CD4-positive, alpha-beta T cell (primary cell): ENCODE measurements at places on chromosomes 12 and 14. TPM values are rescaled to one million over a fixed set of nuclear protein-coding genes. Genes with fewer than 3 reads are reported as not detected.

DNA sequence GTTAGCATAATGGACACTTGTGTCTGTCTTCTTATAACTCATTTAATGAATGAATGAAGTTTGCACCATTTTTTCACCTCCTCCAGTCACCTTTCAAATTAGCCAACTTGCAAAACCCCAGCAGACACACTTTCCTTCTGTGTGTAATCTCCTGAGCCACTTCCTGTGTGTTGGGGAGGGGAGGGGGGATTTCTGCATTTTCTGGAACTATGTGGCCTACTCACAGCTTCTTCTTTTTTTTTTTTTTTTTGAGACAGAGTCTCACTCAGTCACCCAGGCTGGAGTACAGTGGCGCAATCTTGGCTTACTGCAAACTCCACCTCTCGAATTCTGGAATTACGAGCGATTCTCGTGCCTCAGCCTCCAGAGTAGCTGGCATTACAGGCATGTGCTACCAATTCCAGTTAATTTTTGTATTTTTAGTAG is 4.1 kb upstream of the SERPINA1 start:
- H3K36me3 ChIP-seq, result no peaks in the 10 kb centered on the region
- no peak overlapping the region for H3K27ac ChIP-seq
- no peaks in the 10 kb centered on the region for H3K27me3 ChIP-seq
- DNase-seq, result no peak

DNA sequence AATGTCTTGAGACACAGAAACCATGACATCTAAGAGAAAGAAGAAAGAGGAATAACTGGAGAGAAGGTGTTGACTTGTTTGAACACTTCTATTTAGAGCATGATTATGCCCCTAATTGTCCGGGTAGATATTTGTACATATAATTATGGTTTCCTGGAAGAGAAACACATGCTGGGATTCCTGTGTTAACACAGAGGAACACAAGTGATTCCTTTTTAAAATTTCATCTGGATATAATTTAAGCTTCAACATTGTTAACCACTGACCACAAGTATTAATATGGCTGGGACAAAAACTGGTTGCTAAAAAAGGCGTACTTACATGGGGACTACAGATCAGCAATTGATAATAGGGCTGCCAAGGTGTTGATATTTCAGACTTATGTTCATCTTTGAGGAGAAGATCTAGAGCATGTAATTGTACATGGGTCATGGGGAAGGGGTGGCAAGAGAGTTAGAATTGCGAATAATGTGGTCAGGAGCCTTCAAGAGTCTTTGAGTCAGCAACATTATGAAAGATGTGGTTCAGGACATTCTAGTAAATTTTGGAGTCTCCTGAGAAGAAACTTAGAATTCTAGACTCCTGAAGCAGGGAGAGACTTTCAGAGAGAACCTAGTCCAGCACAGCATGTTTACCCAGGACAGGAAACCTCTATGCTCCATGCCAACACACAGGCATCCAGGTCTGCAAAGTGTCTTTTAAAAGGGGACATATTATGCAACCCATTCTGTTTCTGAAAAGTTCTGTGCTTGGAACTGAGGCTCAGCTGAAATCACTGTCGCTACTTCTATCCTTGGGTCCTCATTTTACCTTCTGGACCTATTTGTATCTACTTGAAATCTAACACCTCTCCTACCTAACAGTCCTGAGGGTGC is 56.5 kb downstream of the SLC38A1 start:
- no peak for DNase-seq
- H3K4me1 ChIP-seq, result peaks cover 65% of the 10 kb centered on the region
- H3K36me3 ChIP-seq, result peaks cover 34% of the 10 kb centered on the region
- no peak overlapping the region for H3K4me3 ChIP-seq
- no peaks in the 10 kb centered on the region for H3K27me3 ChIP-seq

DNA sequence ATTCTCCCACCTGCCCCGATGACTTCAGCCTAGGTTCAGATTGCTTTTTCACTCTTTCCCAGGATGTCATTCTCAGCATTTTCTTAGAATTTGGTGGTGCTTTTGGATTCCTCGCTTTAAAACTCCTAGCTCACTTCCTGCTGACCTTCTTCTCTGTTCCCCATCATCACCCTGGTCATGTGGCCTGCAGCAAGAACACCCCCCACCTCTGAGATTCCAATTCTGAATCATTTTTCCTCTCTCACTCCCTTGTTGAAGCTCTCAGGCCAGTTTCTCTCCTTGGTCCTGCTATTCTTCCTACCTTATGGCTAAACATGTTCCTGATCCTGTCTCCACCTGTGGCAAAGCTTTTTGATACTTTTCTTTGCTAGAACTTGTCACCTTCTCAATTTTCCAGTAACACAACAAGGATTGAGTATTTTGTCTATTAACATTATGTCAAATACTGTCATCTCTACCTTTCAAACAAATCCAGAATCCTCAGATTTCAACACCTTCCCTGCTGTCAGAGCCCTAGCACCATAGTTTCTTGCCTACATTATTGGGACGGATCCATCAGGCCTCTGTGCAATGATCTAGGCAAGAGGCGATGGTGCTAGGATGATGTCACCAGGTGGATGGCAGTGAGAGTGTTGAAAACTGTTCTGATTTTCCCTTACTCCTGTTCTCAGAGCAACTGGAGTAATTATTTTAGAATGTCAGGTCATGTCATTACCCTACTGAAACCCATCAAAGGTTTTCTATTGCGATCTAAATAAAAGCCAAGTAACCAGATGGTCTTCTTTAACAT is 233.7 kb downstream of the MON2 start:
- no peak for DNase-seq
- H3K27ac ChIP-seq, result no peak overlapping the region

- no peaks in the 10 kb centered on the region for H3K36me3 ChIP-seq
- H3K4me1 ChIP-seq, result peaks cover 7% of the 10 kb centered on the region
- no peak overlapping the region for H3K27ac ChIP-seq
- no peak for DNase-seq
These were observed 19.3 kb downstream of the CCDC62 start for GRCh38 chr12:122793685-122794106.

DNA sequence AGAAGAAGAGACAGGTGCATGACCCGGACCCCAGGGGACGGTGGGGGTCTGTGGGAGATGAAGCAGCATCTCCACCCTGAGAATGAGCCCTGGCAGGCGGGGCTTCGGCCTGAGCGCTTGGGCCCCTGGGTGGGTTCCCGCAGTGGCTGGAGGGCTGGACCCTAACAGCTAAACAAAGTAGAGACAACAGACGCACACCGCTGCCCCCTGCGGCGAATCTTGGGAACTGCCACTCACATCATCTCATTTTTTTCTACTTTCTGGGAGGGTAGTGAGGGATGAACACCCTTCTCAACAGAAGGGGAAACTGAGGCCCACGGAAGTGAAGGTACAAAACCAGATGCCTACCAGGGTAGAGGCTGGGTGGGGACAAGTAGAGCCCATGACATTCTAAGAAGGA is 104.7 kb downstream of the RFLNA start:
- no peaks in the 10 kb centered on the region for H3K27me3 ChIP-seq
- H3K4me1 ChIP-seq, result no peaks in the 10 kb centered on the region
- peaks cover 62% of the 10 kb centered on the region for H3K36me3 ChIP-seq
- peak; percentile 18 for DNase-seq
- no peak overlapping the region for H3K27ac ChIP-seq
- H3K4me3 ChIP-seq, result no peak overlapping the region

DNA sequence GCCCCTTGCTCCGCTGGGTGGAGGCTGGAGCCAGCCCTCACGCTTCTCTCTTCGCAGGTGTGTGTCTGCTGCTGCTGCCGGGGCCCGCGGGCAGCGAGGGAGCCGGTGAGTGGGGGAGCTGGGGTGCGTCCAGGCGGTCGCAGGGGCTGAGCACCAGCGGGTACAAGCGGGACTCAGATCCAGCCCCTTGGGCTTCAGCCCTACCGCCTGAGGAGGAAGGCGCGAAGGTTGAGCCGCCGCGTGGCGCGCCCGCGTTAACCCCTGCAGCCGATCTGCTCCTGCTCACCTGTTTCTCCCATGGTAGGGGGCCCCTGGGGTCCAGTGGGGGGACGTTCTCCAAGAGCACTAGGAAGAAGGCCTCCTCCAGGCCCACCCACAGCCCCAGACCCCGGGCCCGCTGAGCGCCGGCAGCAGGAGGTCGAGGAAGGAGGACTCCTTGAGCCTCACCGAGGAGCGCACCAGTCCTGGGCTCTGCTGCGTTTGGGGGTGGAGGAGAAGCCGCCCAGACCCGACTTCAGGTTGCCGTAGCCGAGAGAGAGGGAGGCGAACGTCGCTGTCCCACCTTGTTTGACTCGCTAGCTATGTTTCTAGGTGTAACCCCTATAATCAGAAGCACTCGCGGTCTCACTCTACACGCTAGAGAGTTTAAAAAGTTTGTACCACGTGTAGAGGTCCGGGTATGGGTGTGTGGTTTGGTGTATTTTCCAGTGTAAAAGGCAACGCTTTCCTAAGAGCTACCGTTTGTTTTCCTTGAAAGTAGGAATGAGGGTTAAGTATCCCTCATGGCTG is 834 bp downstream of the COCH start:
- peak overlapping the region; percentile 53 for H3K4me3 ChIP-seq
- H3K27me3 ChIP-seq, result peaks cover 34% of the 10 kb centered on the region
- no peak for DNase-seq

DNA sequence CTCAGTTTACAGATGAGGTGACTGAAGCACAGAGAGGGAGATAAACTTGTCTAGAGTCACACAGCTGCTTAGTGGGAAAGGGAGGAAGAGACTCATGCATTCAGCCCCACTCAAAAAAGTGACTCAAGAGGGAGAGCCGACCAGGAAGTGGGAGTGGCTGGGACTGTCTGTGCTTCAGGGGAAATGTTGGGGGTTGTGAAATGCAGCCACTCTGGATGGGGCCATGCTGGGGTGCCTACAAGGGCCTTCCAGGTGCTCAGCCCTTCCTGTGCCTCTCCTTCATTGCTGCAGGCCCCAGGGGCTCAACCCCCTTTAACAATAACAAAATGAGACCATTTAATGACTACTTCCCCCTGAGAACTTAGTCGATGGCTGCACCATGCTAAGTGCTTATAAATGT is 41.8 kb downstream of the CACNA1C start:
- no peak overlapping the region for H3K27ac ChIP-seq
- no peak overlapping the region for H3K4me3 ChIP-seq
- H3K27me3 ChIP-seq, result no peaks in the 10 kb centered on the region
- H3K4me1 ChIP-seq, result no peaks in the 10 kb centered on the region
- no peak for DNase-seq

- no peak for DNase-seq
- H3K36me3 ChIP-seq, result no peaks in the 10 kb centered on the region
- H3K4me1 ChIP-seq, result no peaks in the 10 kb centered on the region
- H3K4me3 ChIP-seq, result no peak overlapping the region
- no peak overlapping the region for H3K27ac ChIP-seq
These were observed 163.4 kb downstream of the GARIN6 start for GRCh38 chr12:99810718-99811593.

DNA sequence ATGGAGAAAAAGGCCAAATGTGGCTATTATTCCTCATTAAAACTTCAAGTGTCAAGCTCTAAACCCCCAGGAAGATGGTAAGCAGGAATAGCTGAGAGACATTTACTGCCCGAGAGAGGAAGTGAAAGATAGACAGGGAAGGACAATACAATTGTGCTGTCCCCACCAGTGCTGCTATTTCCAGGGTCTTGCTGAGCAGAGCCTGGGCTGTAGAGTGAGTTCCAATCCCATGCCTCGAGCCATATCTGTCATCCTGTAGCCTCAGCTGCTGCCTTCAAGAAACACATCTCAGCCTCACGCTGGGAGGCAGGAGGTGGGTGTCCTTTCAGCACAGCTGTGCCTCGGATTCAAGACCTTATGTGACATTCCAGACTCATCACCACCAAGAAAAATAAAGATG is 114.0 kb downstream of the RPAP3 start:
- H3K27ac ChIP-seq, result no peak overlapping the region
- no peaks in the 10 kb centered on the region for H3K4me1 ChIP-seq
- no peak for DNase-seq
- H3K36me3 ChIP-seq, result no peaks in the 10 kb centered on the region
- no peak overlapping the region for H3K4me3 ChIP-seq

- no peak overlapping the region for H3K27ac ChIP-seq
- no peaks in the 10 kb centered on the region for H3K4me1 ChIP-seq
- H3K36me3 ChIP-seq, result no peaks in the 10 kb centered on the region
- no peak overlapping the region for H3K4me3 ChIP-seq
- no peaks in the 10 kb centered on the region for H3K27me3 ChIP-seq
These were observed 128.8 kb downstream of the CCDC60 start for GRCh38 chr12:119463211-119463926.

GRCh38 chr12:3727354-3727753 is 25.6 kb downstream of the CRACR2A start:
- H3K27me3 ChIP-seq, result no peaks in the 10 kb centered on the region
- H3K27ac ChIP-seq, result peak overlapping the region; percentile 16
- no peak overlapping the region for H3K4me3 ChIP-seq
- no peak for DNase-seq
- H3K4me1 ChIP-seq, result peaks cover 20% of the 10 kb centered on the region
- peaks cover 58% of the 10 kb centered on the region for H3K36me3 ChIP-seq

- H3K4me1 ChIP-seq, result no peaks in the 10 kb centered on the region
- H3K36me3 ChIP-seq, result no peaks in the 10 kb centered on the region
- no peak for DNase-seq
- peaks cover 4% of the 10 kb centered on the region for H3K27me3 ChIP-seq
These were observed 98.1 kb downstream of the PHETA1 start for GRCh38 chr12:111270774-111271173.

DNA sequence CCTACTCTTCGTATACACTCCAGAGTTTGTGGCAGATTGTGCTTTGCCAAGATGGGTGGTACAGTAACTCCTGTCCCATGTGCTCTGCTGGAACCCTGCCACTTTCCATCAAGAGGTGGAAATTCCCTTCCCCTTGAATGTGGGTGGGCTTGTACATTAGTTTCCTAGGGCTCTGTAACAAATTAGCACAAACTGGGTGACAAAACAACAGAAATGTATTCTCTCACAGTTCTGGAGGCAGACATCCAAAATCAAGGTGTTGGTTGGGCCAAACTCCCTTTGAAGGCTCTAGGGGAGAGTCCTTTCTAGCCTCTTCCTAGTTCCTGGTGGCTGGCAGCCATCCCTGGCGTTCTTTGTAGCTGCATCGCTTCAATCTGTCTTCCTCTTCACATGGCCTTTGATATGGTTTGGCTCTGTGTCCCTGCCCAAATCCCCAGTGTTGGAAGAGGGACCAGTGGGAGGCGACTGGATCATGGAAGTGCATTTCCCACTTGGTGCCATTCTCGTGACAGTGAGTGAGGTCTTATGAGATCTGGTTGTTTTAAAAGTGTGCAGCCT is 117.5 kb downstream of the VRK1 start:
- H3K36me3 ChIP-seq, result no peaks in the 10 kb centered on the region
- peaks cover 12% of the 10 kb centered on the region for H3K4me1 ChIP-seq
- no peak for DNase-seq

- H3K27me3 ChIP-seq, result no peaks in the 10 kb centered on the region
- no peak overlapping the region for H3K4me3 ChIP-seq
- DNase-seq, result no peak
- H3K36me3 ChIP-seq, result no peaks in the 10 kb centered on the region
- no peak overlapping the region for H3K27ac ChIP-seq
- no peaks in the 10 kb centered on the region for H3K4me1 ChIP-seq
These were observed 27.9 kb downstream of the ESR2 start for GRCh38 chr14:64266239-64266638.

The ABCC9 gene
- total RNA-seq, result not detected

The OS9 gene
- total RNA-seq, result 108 TPM

The SLC2A14 gene
- 0.45 TPM for total RNA-seq

The KRT7 gene
- not detected for total RNA-seq

The SMIM41 gene
- not detected for total RNA-seq

The LMO3 gene
- not detected for total RNA-seq

The CEP83 gene
- 12.1 TPM for total RNA-seq

The ATG2B gene
- total RNA-seq, result 20.1 TPM

The CMTM5 gene
- total RNA-seq, result not detected

The TSHR gene
- not detected for total RNA-seq

The MYBPC1 gene
- total RNA-seq, result not detected

The PLBD1 gene
- total RNA-seq, result 0.95 TPM

The PRR4 gene
- total RNA-seq, result not detected

The APOF gene
- total RNA-seq, result not detected

The ANO2 gene
- not detected for total RNA-seq

The LGR5 gene
- not detected for total RNA-seq
